Activated T-helper 1 cell treated with anti-CD3 and anti-CD28 coated beads, Interleukin-12 subunit alpha, Interleukin-12 subunit beta, Interleukin-2, Interleukin-4 antibody, amounts not matched to agents 30 ng/mL and 10 ng/mL and 1 ng/mL, durations not matched to agents 14 hours and 24 hours and 36 hours (primary cell): ENCODE measurements at places on chromosomes 16 and 17. TPM values are rescaled to one million over a fixed set of nuclear protein-coding genes. Genes with fewer than 3 reads are reported as not detected.

DNA sequence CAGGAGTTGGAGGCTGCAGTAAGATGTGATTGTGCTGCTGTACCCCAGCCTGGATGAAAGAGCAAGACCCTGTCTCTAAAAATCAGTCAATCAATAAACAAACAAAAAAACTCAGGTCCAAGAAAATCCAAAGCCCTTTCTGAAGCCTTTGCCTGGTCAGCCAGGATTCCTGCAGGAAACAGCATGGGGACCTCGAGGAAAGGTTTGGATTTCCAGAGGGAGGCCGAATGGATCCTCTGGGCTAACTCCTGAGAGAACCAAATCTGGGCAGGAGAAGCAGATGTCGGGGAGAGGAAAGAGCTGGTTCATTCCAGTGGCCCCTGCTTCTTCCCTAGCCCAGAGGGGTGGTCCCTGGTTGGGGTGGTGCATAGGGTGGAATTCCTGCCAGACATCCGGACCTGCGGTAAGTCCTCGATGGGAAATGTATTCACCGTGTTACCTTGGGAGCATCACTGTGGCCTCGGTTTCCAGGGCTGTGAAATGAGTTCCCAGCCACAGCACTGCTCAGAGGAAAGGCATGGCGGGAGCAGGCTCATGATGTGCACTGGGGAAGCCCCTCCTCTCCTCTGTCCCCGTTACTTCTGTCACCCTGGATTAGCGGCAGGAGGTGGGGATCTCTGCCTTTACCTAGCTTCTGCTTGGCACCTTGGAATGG is 75.1 kb downstream of the CYLD start:
- H3K4me1 ChIP-seq, result no peaks in the 10 kb centered on the region
- DNase-seq, result no peak
- no peak overlapping the region for H3K27ac ChIP-seq
- H3K36me3 ChIP-seq, result no peaks in the 10 kb centered on the region

DNA sequence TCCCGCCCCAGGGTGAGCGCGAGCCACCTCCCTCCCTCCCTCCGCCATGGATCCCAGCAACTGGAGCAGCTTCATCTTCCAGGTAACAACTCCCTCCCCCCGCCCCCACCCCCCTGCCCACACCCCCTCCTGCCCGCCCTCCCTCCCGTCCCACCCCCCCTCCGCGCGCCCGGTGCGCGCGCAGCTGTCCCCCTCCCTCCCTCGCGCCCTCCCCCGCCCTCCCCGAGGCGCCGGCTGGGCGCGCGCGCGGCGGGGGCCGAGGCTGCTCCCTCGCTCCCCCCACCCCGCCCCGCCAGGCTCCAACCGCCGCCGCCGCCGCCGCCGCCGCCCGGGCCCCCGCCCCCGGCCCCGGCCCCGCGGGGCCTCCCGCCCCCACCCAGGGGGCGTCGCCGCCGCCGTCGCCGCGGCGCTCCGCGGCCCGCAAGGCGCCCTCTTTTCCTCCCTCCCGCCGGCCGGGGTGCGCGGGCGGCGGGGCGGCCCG is at the start of gene MAZ:
MAZ (plus strand) TSS at position 431 of the 481 bp plus-strand sequence. CDS start 173 bp downstream, outside the sequence.
- peaks cover 50% of the 10 kb centered on the region for H3K36me3 ChIP-seq
- peak within 1 kb of the TSS; percentile 100 for H3K27ac ChIP-seq
- H3K4me3 ChIP-seq, result peak within 1 kb of the TSS; percentile 100

DNA sequence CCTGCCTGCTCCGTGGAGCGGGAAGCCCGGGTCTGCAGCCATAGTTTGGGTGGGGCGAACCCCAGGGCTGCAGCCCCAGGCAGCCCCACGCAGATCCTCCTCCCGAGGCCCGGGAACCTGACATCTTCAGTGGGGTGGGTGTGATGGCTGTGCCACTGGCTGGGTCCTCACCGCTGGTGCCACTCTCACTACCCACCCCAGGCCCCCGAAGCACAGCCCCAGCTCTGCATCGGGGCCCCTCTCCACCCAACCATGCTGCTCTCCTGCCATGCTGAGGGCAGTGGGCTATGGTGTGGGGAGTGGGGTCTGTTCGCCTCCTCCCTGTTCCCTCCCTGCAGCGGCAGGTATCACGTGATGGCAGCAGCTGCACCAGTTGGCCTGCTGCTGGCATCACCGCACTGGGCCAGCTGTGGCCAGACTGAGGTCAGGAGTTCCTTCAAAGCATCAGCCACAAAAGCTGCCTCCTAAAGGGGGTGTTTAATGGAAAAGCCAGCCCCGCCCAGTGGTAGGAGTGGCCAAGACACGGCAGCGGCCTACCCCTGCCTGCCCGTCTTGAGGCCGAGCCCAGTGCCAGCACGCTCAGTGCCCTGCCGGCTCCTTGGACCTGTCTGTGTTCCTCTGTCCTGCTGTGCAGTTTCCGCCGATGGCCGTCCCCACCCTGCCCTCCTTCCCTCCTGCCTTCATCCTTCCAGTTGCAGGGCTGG is 10.8 kb downstream of the KCTD5 start:
- H3K36me3 ChIP-seq, result peaks cover 5% of the 10 kb centered on the region
- H3K4me1 ChIP-seq, result no peaks in the 10 kb centered on the region
- no peak overlapping the region for H3K4me3 ChIP-seq
- H3K27ac ChIP-seq, result no peak overlapping the region
- DNase-seq, result no peak
- H3K27me3 ChIP-seq, result no peaks in the 10 kb centered on the region

GRCh38 chr17:35449371-35449931 is 885 bp upstream of the SLFN13 start:
- H3K4me3 ChIP-seq, result peak overlapping the region; percentile 33
- peak overlapping the region; percentile 48 for H3K27ac ChIP-seq
- no peak for DNase-seq
- peaks cover 27% of the 10 kb centered on the region for H3K36me3 ChIP-seq
- H3K27me3 ChIP-seq, result no peaks in the 10 kb centered on the region

GRCh38 chr16:47886631-47887415 is 269.0 kb downstream of the ABCC12 start:
- no peaks in the 10 kb centered on the region for H3K4me1 ChIP-seq
- H3K27me3 ChIP-seq, result peaks cover 4% of the 10 kb centered on the region
- no peak for DNase-seq
- no peaks in the 10 kb centered on the region for H3K36me3 ChIP-seq

DNA sequence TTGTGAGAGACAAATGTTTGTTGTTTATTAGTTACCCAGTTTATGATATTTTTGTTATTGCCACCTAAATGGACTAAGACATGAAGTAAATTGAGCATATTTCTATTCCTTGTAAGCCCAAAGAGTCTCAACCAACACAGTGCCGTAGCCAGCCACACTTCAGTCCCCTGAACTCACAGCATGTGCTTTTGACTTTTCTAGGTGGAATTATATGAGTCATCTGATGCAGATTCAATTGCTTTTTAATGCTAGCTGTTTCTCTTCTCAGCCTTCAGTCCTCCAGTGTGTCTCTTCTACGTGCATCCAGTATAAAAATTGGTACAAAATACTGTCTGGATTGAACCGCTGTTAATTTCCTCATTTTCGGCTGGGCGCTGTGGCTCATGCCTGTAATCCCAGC is 39.0 kb downstream of the IQCK start:
- no peaks in the 10 kb centered on the region for H3K4me1 ChIP-seq
- no peaks in the 10 kb centered on the region for H3K36me3 ChIP-seq
- peaks cover 3% of the 10 kb centered on the region for H3K27me3 ChIP-seq
- no peak for DNase-seq

DNA sequence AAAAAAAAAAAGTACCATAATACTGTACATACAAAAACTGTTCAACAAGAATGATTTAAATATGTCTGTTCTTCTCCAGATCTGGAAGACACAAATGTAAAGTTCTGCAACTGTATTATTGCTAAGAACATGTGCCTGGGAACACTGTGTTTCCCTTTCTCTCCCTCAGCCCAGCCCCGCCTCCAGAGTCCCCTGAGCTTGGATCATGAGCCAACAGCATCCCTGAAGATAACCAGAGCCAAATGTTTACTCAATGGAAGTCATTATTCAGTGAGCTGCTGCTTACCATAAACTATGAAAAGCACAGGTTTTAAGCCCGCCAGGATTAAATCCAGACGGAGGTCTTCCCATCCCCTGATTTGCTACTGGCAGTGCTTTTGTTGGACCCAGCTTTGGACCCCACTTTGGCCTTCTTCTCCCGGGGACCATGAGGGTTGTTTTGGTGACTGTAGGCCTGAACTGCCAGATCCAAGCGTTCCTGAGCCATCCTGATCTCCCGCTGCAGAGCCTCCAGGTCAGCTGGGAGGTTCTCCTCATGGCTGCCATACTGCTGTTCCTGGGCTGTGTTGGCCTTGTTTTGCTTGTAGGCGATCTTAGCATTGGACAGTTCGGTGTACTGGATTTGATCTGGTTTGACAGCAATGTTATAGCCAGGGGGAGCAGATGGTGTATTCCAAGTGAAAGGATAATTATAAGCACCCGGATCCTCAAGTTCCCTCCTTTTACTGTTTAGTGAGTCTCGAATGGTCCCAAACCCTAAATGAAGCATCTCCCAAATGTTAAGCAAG is 25.6 kb downstream of the GJC1 start:
- H3K36me3 ChIP-seq, result no peaks in the 10 kb centered on the region
- H3K4me1 ChIP-seq, result no peaks in the 10 kb centered on the region
- H3K27me3 ChIP-seq, result peaks cover 11% of the 10 kb centered on the region
- H3K27ac ChIP-seq, result no peak overlapping the region
- no peak overlapping the region for H3K4me3 ChIP-seq

GRCh38 chr16:74723256-74723655 is 22.6 kb upstream of the MLKL start:
- H3K27ac ChIP-seq, result no peak overlapping the region
- no peaks in the 10 kb centered on the region for H3K27me3 ChIP-seq
- no peaks in the 10 kb centered on the region for H3K4me1 ChIP-seq
- DNase-seq, result no peak

DNA sequence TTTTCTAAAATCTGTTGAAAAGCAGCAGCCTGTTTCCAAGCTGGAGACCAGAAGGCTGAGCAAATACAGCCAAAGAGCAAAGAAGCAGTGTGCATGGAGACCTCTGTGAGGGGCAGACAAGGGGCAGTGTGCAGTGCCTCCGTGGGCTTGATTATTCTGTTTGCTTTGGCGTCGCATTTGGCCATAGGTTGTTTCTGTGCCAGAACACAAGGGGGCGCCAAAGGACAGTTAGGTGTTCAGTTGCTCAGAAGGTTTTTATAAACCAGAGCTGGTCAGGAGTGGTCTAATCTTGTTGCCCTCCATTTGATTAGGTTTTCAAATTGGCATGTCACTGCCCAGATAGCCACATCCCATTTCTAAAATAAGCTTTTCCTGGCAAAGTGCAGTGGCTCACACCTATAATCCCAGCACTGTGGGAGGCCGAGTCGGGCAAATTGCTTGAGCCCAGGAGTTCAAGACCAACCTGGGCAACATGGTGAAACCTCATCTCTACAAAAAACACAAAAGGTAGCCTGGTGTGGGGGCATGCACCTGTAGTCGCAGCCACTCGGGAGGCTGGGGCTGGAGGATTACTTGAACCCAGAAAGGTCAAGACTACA is 10.6 kb downstream of the MYH3 start:
- H3K4me3 ChIP-seq, result no peak overlapping the region
- no peaks in the 10 kb centered on the region for H3K27me3 ChIP-seq
- no peaks in the 10 kb centered on the region for H3K4me1 ChIP-seq
- H3K36me3 ChIP-seq, result peaks cover 4% of the 10 kb centered on the region
- H3K27ac ChIP-seq, result no peak overlapping the region

DNA sequence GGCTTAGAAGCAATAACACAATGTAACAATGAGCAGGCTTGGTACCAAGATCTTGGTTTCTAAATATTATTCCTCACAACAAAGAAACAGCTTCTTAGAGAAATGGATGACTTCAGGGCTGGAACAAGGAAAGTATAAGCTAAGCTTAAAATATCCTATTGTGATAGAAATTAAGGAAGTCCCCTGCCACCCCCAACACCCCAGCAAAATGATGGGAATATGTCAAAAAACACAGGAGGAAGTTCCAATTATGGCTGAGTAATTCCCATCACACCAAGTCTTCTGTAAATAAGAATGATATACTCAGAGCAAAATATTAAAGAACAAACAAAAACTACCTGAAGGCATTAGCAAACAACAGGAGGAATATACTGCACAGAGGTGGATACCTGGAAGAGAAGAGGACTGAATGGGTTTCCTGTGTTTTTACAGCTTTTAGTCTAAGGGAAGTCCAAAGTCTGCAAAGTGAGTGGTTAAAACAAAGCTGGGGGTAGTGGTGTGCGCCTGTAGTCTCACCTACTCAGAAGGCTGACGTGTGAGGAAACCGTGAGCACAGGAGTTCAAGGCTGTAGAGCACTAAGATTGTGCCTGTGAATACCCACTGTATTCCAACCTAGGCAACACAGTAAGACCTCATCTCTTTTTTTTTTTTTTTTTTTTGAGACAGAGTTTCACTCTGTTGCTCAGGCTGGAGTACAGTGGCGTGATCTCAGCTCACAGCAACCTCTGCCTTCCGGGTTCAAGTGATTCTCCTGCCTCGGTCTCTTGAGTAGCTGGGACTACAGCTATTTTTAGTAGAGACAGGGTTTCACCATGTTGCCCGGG is 17.1 kb upstream of the ATP6V0A1 start:
- no peaks in the 10 kb centered on the region for H3K36me3 ChIP-seq
- H3K4me3 ChIP-seq, result no peak overlapping the region
- DNase-seq, result no peak
- H3K27me3 ChIP-seq, result peaks cover 5% of the 10 kb centered on the region
- no peak overlapping the region for H3K27ac ChIP-seq

DNA sequence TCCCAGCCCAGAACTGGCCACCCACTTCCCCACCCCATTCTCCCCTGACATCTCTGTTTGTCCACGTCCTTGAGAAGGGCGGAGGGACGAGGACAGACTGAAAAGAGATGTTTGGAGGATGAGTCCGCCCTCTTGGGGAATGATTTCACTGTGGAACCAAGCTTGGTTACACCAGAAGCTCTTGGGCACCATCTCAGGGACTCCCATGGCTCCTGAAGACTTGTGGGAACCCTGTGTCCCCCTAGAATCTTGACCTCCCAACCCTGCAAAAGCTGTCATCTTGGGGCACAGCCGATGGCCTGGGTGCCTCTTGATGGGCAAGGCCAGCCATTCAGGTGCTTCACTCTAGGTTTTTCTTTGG is 25.9 kb upstream of the LITAF start:
- peaks cover 7% of the 10 kb centered on the region for H3K4me1 ChIP-seq
- peaks cover 8% of the 10 kb centered on the region for H3K27me3 ChIP-seq
- DNase-seq, result no peak
- no peak overlapping the region for H3K27ac ChIP-seq
- H3K36me3 ChIP-seq, result peaks cover 1% of the 10 kb centered on the region
- H3K4me3 ChIP-seq, result no peak overlapping the region

- H3K36me3 ChIP-seq, result no peaks in the 10 kb centered on the region
- no peaks in the 10 kb centered on the region for H3K4me1 ChIP-seq
- H3K27ac ChIP-seq, result no peak overlapping the region
- no peak for DNase-seq
Measured at GRCh38 chr17:60090417-60090816, 11.7 kb upstream of the HEATR6 start.

SDR42E1 gene
- total RNA-seq, result 5.7 and 5.9 TPM in 2 replicates

TMEM238L gene
- not detected in 2 replicates for total RNA-seq

FOXN1 gene
- total RNA-seq, result not detected in 2 replicates

GRB7 gene
- total RNA-seq, result 0.64 and 0.73 TPM in 2 replicates
